ENCODE measurements at places on chromosomes 6 and 20. TPM values are rescaled to one million over a fixed set of nuclear protein-coding genes. Genes with fewer than 3 reads are reported as not detected.

GRCh38 chr20:47354464-47354713, 2.1 kb downstream of the ZMYND8 start:
- H3K4me3 ChIP-seq, result peak overlapping the region; percentile 38
- no peak for DNase-seq
- peaks cover 2% of the 10 kb centered on the region for H3K36me3 ChIP-seq
- H3K27me3 ChIP-seq, result no peaks in the 10 kb centered on the region

DNA sequence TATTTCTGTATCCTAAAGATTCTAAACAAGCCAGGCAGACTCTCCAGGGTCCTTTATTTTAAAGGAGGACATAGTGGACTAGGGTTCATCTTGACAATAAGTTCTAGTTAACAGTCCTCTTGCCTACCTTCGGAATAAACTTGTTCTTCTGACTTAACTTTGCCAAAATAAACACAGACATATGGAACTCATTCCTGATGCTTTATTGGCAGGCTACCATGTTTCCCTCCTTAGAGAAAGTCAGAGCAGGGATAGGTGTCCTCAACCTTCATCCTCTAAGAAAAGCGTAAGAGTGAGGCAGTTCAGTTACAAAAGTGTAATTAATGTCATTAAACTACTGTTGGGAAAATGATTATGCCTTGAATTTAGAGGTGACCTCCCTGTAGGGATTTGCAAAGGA, 46.9 kb upstream of the NRSN1 start:
- no peaks in the 10 kb centered on the region for H3K4me1 ChIP-seq
- H3K27ac ChIP-seq, result no peak overlapping the region
- DNase-seq, result no peak
- no peak overlapping the region for H3K4me3 ChIP-seq
- no peaks in the 10 kb centered on the region for H3K36me3 ChIP-seq
- no peaks in the 10 kb centered on the region for H3K27me3 ChIP-seq

DNA sequence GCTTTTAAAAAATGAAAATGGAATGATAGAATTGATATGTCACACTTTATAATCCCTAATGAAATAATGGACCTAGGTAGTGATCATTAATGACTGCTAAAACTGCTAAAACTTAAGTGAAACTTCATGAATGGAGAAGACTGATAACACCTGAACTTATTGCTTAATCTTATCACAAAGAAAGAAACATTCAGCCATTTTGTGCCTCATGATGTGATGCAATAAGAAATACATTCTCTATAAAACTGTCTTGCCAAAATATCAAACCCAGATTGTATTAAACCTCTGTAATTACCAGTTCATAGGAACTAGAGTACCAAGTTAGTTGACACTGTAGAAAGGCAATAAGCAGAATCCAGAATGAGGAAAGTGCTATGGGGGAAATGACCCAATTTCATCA, 54.4 kb upstream of the COL10A1 start:
- no peak overlapping the region for H3K4me3 ChIP-seq
- DNase-seq, result no peak
- no peaks in the 10 kb centered on the region for H3K4me1 ChIP-seq
- H3K36me3 ChIP-seq, result no peaks in the 10 kb centered on the region
- H3K27me3 ChIP-seq, result no peaks in the 10 kb centered on the region

DNA sequence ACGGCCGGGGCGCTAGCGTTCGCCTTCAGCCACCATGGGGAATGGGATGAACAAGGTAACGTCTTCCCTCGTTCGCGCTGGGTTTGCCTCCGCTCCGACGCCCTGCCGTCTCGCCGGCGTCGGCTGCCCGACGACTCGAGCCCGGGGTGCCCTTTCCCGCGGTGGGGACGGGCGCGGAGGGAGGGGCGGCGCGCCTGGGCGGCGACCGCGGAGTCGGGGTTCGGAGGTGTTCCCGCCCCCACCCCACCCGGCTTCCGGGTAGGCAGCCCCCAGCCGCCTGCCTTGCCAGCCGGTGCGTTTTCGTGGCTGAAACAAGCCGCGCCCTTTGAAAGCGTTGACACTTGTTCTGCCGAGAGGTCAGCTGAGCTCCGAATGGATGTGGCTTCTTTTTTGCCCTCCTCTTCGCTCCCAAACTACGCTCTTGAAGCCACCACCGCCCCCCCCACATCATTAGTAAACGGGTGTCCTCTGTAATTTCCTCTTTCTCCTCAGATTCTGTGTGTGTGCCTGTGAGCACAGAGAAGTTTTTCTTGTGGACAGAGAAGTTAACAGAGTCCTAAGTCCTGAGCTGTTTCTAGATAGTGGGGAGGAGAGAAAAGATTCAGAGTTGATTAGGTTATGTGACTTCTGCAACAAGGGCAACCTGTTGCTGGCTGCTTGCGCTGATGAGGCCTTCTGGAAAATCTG, 362 bp downstream of the DUSP22 start:
- no peak for DNase-seq
- no peaks in the 10 kb centered on the region for H3K27me3 ChIP-seq
- no peaks in the 10 kb centered on the region for H3K4me1 ChIP-seq

GRCh38 chr6:15776458-15776980, 113.7 kb upstream of the DTNBP1 start:
- DNase-seq, result no peak
- H3K4me1 ChIP-seq, result no peaks in the 10 kb centered on the region
- no peaks in the 10 kb centered on the region for H3K27me3 ChIP-seq

The KIF25 gene
- total RNA-seq, result not detected

DNA sequence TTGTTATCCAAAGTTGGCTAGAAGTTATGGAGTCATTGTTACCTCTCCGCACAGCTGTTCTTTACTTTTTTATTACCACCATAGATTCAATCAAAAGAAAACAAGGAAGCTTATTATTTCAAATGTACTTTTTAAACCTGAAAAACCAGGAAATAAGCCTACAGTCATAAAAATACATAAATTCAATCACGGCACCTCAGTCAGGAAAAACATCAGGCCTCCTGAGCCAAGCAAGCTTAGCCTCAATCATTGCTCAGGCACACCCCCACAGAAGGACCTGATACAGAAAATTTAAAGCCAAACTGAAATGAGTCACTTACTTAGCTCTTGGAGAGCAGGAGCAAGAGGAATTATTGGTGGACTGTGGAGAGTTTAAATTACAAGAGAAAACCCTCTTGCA, 44.3 kb downstream of the MARCKS start:
- H3K27me3 ChIP-seq, result no peaks in the 10 kb centered on the region
- DNase-seq, result no peak
- H3K4me3 ChIP-seq, result no peak overlapping the region

GRCh38 chr6:84718038-84718955, 46.1 kb downstream of the TBX18 start:
- H3K4me1 ChIP-seq, result no peaks in the 10 kb centered on the region
- no peak for DNase-seq
- H3K36me3 ChIP-seq, result no peaks in the 10 kb centered on the region
- H3K4me3 ChIP-seq, result no peak overlapping the region
- H3K27ac ChIP-seq, result no peak overlapping the region
- H3K27me3 ChIP-seq, result no peaks in the 10 kb centered on the region

DNA sequence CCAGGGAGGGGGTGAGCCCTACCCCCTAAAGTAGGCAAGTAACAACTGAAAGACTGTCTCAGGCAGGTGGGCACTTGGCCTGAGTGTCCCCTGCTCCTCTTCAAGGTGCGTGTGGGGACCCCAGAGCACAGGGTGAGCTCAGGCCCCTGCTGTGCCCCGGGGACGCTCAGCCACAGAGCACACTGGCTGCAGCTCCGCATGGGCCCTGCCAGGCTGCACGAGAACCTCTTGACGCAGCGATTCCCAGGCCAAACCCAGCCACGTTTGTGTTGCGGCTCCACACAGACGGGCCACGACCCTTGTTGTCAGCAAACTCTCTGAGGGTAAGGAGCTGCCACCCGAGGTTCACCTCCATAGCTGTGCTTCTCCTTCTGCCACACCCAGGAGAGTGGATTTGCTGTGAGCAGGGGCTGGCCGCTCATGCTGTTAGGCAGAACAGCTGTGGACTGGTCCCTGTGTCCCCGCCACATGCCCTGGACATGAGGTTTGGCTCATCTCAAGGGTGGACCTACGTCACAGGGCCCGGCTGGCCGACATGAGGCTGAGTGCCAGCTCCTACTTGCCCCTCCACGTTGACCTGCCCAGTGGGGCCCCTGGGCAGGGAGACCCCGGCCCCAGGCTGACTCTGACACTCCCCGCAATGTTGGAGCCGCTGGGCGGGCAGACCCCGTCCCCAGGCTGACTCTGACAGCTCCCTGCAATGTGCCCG, 29.7 kb upstream of the GATA5 start:
- H3K4me1 ChIP-seq, result no peaks in the 10 kb centered on the region
- H3K27ac ChIP-seq, result no peak overlapping the region
- no peaks in the 10 kb centered on the region for H3K36me3 ChIP-seq

DNA sequence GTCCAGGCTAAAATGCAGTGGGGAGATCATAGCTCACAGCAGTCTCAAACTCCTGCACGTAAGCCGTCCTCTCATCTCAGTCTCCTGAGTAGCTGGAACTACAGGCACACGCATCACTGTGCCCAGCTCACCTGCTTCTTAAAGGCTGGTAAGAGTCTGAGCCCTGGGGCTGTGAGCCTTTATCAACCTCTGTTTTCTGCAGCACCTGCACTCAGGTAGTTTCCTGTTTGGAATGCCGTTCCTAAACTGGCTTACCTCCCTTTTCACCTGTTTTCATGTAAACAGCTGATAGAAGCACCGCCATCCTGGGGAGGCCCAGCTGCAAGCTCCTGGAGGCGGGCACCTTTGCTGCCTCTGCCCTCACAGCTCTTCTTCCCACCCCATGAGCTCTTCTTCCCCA, 45.4 kb downstream of the SLC24A3 start:
- DNase-seq, result no peak
- no peak overlapping the region for H3K27ac ChIP-seq

GRCh38 chr6:111802015-111802414, 71.2 kb downstream of the FYN start:
- no peaks in the 10 kb centered on the region for H3K27me3 ChIP-seq
- no peaks in the 10 kb centered on the region for H3K36me3 ChIP-seq
- no peak for DNase-seq
- H3K27ac ChIP-seq, result no peak overlapping the region

GRCh38 chr6:106540907-106541306, 88.4 kb downstream of the RTN4IP1 start:
- no peaks in the 10 kb centered on the region for H3K36me3 ChIP-seq
- H3K4me1 ChIP-seq, result peaks cover 41% of the 10 kb centered on the region
